ENCODE measurements at places on chromosomes 1 and 21.

DNA sequence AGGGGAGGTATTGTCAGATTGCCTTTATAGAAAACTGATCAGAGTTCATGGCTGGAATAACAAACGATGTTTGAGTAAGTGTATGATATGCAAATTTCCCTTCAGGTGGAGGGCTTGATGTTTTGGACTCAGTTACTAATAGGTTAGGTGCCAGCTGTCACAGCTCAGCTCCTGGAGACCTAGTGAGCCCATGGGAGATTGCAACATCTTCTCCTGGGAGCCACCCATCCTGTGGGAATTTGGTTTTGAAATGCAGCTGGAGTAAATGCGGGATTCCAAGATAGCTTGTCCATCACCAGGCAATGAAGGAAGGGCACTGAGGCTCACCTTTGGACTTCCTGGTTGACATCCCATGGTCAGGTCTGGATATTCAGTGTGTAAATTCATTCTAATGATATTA, 211.4 kb upstream of the NRIP1 start:
- DNase-seq = no peak

- no peak for DNase-seq
Measured at GRCh38 chr21:39452207-39452969, 618 bp downstream of the SH3BGR start.

DNA sequence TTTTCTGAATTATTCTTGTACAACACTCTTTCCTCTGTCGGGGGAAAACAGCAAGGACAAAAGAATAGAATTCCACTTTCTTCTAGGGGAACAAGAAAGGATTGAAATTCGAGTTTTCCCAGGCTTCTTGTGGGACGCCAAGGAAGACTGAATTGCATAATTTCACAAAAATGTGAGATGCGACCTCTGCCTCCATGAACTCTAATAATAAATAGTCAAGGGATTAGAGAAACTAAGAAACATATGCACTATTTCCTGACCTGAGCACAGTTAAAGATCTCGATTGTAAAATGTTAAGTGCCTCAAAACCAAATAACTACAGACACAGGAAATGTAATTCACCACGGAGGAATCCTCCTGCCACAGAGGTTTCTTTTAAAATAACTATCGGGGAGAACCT, 117.3 kb upstream of the MARK1 start:
- DNase-seq = no peak

DNA sequence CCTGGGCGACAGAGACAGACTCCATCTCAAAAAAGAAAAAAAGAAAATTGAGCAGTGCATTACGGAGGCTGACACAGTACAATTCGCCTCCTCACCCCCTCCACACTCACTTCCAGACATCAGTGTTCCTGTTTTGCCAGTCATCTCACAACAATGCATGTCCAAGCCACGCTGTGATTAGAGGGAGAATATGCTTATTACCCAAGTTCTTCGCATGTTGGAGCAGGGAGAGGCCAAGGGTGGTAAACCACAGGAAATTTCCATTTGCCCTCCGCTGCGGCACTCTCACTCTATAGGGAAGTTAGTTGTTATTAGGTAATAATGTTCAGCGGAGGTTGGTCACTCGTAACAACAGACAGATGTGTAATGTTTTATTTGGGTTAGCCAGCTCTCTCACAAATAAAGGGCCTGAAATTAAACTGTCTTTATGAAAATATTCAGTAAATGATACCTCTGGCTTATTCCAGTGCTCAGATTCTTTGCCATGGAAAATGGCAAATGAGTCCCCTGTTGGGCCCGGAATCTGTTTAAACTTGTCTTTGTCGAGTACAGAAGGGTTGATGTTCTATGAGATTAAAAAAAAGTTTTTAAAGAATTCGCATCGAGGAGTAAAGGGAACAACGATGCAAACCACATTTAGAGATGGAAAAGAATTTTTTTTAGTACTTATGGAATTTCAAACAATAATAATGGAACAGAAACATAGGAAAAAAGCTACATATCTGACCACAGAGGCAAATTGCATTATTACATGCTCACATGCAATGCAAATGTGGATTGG, 33.1 kb downstream of the KCNJ15 start:
- no peak for DNase-seq

DNA sequence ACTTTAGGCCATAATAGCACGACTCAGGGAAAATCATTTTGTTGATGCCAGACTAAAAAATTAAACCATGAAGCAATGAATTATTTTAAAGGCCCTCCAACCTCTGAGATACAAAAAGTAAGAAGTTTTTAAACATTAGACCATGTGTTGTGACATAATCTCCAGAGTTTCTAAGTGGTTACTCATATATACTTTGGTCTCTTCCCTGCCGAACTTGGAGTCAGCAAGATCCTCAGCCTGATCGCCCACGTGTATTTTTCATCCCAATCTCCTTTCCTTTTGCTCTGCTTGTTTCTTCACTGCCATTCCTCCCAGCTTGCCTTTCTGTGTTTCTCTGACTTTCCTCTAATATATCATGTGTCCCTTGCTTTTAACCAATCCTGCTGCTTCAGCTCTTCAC, 3.8 kb downstream of the ARV1 start:
- no peak for DNase-seq

DNA sequence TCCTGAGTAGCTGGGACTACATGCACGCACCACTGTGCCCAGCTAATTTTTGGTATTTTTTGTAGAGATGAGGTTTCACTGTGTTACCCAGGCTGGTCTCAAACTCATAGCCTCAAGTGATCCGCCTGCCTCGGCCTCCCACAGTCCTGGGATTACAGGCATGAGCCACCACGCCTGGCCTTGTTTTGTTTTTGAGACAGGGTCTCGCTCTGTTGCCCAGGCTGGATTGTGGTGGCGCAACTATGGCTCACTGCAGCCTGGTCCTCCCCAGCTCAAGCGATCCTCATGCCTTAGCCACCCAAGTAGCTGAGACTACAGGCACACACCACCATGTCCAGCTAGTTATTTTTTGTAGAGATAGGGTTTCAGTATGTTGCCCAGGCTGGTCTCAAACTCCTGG, 26.0 kb downstream of the PARK7 start:
- no peak for DNase-seq

- no peak for DNase-seq
Measured at GRCh38 chr1:192311281-192311680, 5.5 kb upstream of the RGS21 start.

DNA sequence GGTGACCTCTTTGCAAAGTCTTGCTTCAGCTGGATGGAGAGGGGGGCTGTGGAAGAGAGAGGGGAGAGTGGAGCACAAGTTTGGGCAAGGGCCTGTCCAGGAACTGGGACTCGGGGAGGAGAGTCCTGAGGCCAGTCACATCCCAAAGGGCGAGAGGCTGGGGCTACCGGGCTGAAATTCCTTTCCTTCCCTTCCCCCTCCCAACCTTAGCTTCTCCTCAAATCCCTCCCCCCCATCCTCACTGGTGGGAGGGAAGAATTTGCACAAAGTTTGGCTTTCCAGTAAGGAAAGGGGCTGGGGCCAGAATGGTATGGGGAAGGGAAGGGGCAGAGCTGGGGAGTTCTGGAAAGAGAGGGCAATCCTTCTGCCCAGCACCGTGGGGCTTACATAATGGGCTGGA, 854 bp downstream of the CNTN2 start:
- no peak for DNase-seq

DNA sequence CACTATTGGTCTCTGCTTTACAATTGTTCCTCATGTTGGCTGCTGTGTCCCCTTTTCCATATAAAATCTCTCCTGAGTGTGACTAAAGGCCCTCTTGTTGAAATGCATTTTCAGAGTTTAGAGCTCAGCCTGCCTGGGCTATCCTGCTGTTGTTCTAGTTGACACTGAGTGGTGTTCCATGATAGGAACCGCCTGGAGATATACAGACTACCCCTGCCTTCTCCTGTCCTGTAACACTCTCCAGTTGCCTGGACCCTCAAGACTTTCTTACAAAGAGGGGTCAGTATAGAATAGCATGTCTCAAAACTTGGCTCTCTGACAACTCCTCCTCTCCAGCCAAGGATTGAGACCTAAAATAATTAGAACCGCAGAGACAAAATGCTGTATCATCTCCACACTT, 152.0 kb upstream of the POU3F1 start:
- DNase-seq = no peak

DNA sequence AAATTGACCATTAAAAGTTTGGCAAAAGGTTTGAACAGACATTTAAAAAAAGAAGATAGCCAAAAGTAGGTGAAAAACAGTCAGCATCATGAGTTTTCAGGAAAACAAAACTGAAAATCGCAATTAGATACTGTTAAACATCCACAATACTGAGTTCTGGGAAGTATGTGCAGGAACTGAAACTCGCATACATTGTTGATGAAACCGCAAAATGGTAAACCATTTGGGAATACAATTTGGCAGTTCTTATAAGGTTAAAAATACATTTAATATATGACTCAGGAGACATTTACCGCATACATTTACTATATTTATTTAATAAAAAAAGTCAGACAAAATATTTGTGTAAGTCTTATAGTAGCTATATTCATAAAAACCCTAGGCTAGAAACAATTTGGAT, 393.2 kb downstream of the COL11A1 start:
- DNase-seq = no peak

DNA sequence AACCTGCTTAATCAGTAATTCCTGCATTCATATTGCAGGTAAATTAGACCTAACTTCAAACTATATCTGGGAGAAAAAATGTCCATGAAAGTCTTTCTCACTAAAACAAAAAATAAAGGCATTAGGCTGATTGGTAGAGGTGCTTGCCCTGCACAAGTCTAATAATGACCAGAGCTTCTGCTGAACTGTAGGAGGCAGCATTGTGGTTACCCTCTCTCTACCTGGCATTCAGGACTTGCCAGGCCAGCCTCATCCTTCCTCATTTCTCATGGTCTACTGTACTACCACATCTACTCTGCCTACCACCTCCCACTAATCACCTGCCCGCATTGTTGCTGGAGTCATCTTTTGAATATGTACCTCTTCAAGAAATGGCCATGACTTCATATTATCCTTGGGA, 60.8 kb upstream of the KRTAP11-1 start:
- no peak for DNase-seq

DNA sequence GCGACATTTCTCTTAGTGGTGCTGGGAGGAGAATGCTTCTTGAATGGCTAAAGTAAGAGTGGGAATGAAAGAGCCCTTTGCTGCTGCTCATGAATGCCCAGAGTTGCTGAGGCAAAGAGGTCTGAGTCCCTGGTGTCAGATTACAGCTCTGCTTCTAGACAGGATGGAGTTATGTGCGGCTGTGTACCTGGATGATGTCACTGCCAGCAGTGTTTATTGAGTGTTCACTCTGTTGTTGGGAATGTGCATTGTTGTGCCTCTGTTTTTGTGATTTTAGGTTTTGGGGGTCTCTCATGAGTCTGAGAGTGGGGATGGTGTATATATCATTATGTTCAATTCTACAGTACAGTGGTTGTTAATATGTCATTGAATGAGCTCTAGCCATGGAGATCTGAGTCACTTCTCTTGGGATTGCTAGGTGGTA, 2.7 kb downstream of the CDC14A start:
- DNase-seq = no peak

GRCh38 chr1:224760163-224760562, 144.0 kb downstream of the CNIH3 start:
- DNase-seq = no peak

GRCh38 chr1:154752273-154753030, 117.6 kb downstream of the KCNN3 start:
- DNase-seq = no peak

- DNase-seq = no peak
Measured at GRCh38 chr1:60636946-60637345, 445.4 kb upstream of the NFIA start.

- DNase-seq = no peak
Measured at GRCh38 chr1:37469386-37469785, 5.0 kb upstream of the ZC3H12A start.

- no peak for DNase-seq
Measured at GRCh38 chr1:172630056-172630818, 28.7 kb upstream of the FASLG start.

DNA sequence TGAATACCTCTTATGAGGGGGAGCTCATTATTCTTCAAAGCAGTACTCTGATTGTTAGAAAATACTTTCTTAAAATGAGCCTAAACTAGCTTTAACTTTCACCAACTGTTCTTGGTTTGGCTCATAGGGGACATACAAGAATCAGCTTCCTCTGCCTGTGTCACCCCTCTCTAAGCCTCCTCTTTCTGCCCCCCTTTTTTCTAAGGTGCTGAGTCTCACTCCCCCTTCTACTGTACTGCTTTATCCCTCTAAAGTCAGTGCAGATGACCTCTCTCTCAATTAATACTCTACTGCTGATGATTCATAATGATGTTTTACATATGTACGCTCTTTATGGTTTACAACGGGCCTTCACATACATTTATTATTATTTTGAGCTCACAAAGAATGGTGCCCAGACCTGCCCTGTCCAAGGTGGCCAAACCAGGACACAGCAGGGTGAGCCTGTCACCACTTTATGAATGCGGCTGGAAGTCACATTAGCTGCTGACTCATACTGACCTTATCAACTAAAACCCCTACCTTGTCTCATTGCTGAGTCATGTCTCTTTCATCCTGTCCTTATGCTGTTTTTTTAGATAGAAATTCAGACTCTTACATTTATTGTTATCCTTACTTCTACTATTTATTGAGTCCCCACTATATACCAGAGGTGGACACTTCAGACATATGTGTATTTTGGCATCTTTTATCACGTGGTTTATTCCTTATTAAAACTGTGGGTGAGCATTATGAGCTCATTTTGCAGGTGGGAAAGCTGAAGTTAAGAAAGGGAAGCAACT, 126.9 kb downstream of the RNF220 start:
- no peak for DNase-seq

GRCh38 chr1:241990040-241990439, 8.9 kb downstream of the MAP1LC3C start:
- DNase-seq = no peak

GRCh38 chr1:110375490-110375889, 15.3 kb downstream of the SLC16A4 start:
- no peak for DNase-seq

DNA sequence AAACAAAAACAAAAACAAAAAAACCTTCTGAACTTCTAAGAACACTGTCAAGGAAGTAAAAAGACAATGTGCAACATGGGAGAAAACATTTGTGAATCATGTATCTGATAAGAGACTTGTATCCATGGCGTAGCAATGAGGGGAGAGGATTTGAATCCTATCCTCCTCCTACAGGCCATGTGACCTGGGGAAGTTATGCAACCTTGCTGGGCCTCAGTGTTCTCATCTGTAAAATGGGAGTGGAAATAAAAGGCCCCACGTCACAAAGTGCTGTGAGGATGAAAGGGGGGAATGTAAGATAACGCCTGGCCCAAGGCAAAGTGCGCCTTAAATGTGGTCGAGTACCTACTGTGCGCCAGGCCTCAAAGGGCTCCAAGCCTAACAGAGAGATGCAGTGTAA, 83.7 kb downstream of the DISP3 start:
- DNase-seq = no peak

GRCh38 chr1:14599800-14600199, 1.3 kb downstream of the KAZN start:
- no peak for DNase-seq

DNA sequence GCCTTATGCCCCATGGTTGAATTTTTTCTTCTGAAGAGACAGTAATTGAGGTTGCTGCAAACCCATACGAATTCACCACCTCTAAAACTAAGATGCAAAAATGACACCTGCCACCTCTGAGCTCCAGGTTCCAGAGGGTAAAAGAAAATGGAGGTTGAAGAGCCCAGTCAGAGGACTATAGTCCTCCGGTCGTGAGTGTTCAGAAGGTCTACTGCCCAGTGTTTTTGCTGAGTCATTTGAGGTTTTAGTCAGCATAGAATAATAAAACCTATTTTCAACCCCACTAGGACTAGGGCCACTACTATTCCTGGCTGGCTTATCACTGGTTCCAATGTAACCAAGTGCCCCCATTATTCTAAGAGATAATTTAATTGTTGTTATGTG, 12.9 kb upstream of the SLAMF7 start:
- DNase-seq = no peak

- DNase-seq = no peak
Measured at GRCh38 chr1:21532496-21532895, 23.3 kb downstream of the ALPL start.
